DMS53 (cell line): ENCODE measurements at places on chromosomes 5 and 9.

DNA sequence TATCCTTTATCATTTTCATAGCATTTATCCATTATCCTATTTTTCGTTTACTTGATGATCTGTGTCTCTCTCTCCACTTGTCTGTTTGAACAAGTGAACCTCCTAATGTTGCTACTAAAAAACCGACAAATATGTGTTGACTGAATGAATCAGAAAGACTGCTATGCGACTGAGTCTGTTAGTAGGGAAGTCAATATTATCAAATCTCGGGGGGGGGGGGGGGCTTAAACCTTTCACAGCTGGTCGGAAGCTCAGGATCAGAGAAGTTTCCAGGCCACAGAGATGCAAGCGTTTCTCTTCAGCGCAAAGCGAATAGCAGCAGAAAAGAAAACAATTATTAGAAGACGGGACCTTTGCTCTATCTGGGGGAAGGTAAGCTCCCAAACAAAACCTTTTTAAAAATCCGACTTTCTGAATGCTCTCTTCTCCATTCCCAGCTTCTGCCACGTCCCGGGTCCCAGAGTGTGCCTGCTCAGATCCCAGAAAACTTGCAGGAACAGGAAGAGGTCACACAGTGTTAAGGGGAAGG lies 412 bp downstream of the RIOK2 start:
- DNase-seq, result peak; percentile 57

- DNase-seq, result no peak
Observed at GRCh38 chr5:168612996-168613395, 33.8 kb upstream of the PANK3 start.

DNA sequence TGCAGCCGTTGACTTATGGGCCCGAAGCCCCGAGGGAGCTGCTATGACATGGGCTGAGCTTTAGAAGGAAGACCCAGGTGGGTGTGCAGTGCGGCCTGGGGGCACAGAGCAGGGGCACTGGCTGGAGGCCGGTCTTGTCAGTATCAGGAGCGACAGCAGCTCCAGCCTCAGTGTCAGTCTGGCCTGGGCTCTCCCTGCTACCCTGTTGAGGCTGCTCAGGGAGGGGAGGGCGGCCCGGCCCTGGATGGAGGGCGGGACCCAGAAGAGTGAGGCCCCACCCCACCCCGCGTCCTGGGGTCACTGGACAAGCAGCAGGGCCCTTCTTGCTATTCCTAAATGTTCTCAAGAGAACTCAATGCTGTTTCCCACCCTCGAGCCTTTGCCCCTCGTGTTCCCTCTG lies 18.0 kb downstream of the GFI1B start:
- no peak for DNase-seq

DNA sequence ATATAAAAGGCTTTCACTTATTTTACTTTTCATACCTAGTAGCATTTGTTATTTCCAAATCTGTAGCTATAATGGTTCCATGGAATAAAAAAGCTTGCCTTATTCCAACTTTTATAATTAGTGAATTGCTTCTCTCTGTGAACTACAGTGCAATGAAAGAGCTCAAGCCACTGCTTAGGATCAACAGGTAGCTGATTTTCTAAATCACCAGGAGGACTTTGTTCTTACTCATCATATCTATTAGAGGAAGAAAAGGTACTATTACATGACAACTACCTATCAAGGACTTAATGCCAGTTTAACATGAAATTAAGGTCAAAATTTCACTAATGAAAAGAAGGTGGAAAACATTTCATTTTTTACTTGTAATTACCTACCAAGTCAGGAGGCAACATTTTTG lies 414.6 kb downstream of the BNC2 start:
- DNase-seq, result no peak

- DNase-seq, result peak; percentile 59
Observed at GRCh38 chr9:35828716-35829083, at the start of gene FAM221B. Gene FAM221B, minus strand, starts transcription at chr9:35828732. Its CDS starts 2,571 bp downstream, at chr9:35826161.

DNA sequence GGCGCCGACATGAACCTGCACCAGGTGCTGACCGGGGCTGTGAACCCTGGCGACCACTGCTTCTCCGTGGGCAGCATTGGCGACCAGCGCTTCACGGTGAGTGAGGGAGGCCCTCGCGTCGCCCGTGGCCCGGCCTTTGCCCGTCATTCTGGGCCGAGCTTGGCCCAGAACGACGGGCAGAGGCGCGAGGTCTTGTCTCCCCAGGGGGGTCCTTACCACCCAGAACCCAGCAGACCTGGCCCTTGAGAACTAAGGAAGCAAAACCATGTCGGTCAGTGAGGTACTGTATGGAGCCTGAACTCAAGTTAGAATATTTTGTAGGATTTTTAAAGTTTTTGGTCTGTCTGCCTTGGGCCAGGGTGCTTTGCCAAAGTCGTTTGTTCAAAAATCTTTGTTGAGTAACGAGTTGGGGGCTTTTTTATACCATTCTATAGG lies 691 bp downstream of the DMXL1 start:
- no peak for DNase-seq

DNA sequence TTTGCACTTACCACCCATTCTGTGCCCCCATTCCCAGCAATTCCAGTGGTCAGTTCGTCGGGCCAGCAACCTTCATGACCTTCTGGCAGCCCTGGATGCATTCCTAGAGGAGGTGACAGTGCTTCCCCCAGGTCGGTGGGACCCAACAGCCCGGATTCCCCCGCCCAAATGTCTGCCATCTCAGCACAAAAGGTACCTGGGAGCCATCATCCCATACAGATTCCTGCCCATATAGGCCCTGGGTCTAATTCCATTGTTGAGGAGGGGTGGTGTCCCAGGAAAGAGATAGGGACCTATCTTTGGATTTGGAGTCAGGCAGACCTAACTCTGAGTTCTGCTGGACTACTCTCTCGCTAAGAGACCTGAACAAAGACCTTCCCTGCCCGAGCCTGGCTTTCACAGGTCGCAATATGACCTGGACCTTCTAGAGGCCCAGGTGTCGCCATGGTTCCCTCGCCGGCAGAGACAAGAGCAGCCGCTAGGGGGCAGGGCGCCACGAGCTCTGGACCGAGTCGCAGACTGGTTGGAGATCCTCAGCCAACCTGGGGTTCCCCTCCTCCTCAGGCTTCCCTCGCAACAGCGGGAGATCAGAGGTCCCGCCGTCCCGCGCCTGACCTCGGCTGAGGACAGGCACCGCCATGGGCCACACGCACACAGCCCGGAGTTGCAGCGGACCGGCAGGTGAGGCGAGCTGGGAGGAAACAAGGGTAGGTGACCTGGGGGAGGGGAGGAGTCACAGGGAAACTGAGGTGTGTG lies 3.1 kb downstream of the SLC4A9 start:
- DNase-seq, result peak; percentile 93
